ENCODE measurements at places on chromosomes 5 and 9.

- no peaks in the 10 kb centered on the region for H3K36me3 ChIP-seq
- no peaks in the 10 kb centered on the region for H3K27me3 ChIP-seq
- no peak overlapping the region for H3K4me3 ChIP-seq
- peaks cover 9% of the 10 kb centered on the region for H3K4me1 ChIP-seq
- no peak overlapping the region for H3K27ac ChIP-seq
- DNase-seq = no peak
Measured at GRCh38 chr9:134809292-134809691, 71.3 kb upstream of the FCN2 start.

DNA sequence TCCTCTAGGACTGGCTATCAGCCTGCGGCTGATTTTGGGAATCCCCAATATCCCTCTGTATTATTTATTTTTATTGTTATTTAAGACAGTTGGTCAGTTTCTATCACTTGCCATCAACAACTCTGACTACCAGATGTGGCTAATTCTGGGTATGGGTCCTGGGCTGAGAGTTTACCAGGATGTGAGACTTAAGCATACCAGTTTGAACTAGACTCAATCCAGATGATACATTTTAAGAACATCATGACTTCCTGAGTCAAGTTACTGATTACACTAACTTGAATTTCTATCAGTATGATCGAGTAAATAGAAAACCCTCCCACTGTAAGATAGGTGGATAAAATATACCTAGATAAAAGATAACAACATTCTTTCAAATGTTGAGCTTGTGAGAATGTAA is 634.0 kb downstream of the MAT2B start:
- no peaks in the 10 kb centered on the region for H3K27me3 ChIP-seq
- H3K36me3 ChIP-seq = no peaks in the 10 kb centered on the region
- no peak for DNase-seq
- no peak overlapping the region for H3K4me3 ChIP-seq
- H3K27ac ChIP-seq = no peak overlapping the region
- no peaks in the 10 kb centered on the region for H3K4me1 ChIP-seq

GRCh38 chr9:17588941-17589340 is 10.1 kb downstream of the SH3GL2 start:
- no peak overlapping the region for H3K4me3 ChIP-seq
- H3K4me1 ChIP-seq = no peaks in the 10 kb centered on the region
- H3K36me3 ChIP-seq = no peaks in the 10 kb centered on the region
- DNase-seq = no peak

- no peaks in the 10 kb centered on the region for H3K36me3 ChIP-seq
- H3K27ac ChIP-seq = no peak overlapping the region
Measured at GRCh38 chr5:96501991-96502646, 69.1 kb upstream of the PCSK1 start.

DNA sequence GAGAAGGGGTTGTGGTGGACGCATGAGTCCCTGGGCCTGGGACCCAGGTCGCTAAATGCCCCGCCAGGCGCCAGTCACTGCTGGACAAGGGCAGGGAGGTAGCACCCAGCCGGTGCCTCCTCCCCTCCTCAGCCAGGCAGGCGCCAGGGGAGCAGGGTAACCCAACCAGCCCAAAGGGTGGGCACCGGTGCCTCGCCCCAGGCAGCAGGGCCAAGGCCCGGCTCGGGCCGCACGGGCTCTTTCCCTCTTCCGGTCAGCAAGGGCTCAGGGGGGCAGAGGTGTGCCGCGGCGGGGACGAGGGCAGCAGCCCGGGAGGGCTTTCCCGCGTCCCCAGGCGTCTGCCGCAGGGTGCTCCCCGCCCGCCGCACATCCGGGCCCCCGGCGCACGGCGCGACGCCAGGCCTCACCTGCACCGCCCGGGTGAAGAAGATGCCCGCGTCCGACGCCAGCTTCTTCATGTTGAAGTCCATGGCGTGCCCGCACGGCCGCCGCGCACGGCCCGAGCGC is 393 bp downstream of the SH3GLB2 start:
- no peaks in the 10 kb centered on the region for H3K27me3 ChIP-seq
- H3K4me1 ChIP-seq = peaks cover 30% of the 10 kb centered on the region
- DNase-seq = no peak
- H3K27ac ChIP-seq = peak overlapping the region; percentile 81
- no peaks in the 10 kb centered on the region for H3K36me3 ChIP-seq

- H3K4me3 ChIP-seq = no peak overlapping the region
- H3K27me3 ChIP-seq = no peaks in the 10 kb centered on the region
- H3K4me1 ChIP-seq = no peaks in the 10 kb centered on the region
- no peak for DNase-seq
- no peak overlapping the region for H3K27ac ChIP-seq
- H3K36me3 ChIP-seq = no peaks in the 10 kb centered on the region
Measured at GRCh38 chr5:50751064-50751657, 84.7 kb downstream of the PARP8 start.

GRCh38 chr9:109624896-109625295 is 126.8 kb upstream of the PTPN3 start:
- H3K4me1 ChIP-seq = no peaks in the 10 kb centered on the region
- no peak overlapping the region for H3K4me3 ChIP-seq
- H3K36me3 ChIP-seq = no peaks in the 10 kb centered on the region
- DNase-seq = no peak

- H3K27ac ChIP-seq = no peak overlapping the region
- no peak for DNase-seq
- H3K4me3 ChIP-seq = no peak overlapping the region
- no peaks in the 10 kb centered on the region for H3K36me3 ChIP-seq
Measured at GRCh38 chr9:70514273-70514672, 99.8 kb upstream of the KLF9 start.

GRCh38 chr9:106286249-106286648 is 576.7 kb upstream of the ZNF462 start:
- no peaks in the 10 kb centered on the region for H3K36me3 ChIP-seq
- H3K4me1 ChIP-seq = no peaks in the 10 kb centered on the region

- no peaks in the 10 kb centered on the region for H3K36me3 ChIP-seq
- H3K4me3 ChIP-seq = no peak overlapping the region
- H3K27me3 ChIP-seq = no peaks in the 10 kb centered on the region
- DNase-seq = no peak
- no peak overlapping the region for H3K27ac ChIP-seq
- H3K4me1 ChIP-seq = no peaks in the 10 kb centered on the region
Measured at GRCh38 chr5:107381189-107381856, 289.4 kb downstream of the EFNA5 start.

- no peak for DNase-seq
- H3K4me3 ChIP-seq = no peak overlapping the region
- no peak overlapping the region for H3K27ac ChIP-seq
Measured at GRCh38 chr5:945691-946551, 53.2 kb downstream of the TRIP13 start.

GRCh38 chr5:55370291-55370925 is 62.6 kb downstream of the MTREX start:
- no peak for DNase-seq
- no peak overlapping the region for H3K4me3 ChIP-seq
- no peaks in the 10 kb centered on the region for H3K27me3 ChIP-seq
- H3K27ac ChIP-seq = no peak overlapping the region
- no peaks in the 10 kb centered on the region for H3K4me1 ChIP-seq

DNA sequence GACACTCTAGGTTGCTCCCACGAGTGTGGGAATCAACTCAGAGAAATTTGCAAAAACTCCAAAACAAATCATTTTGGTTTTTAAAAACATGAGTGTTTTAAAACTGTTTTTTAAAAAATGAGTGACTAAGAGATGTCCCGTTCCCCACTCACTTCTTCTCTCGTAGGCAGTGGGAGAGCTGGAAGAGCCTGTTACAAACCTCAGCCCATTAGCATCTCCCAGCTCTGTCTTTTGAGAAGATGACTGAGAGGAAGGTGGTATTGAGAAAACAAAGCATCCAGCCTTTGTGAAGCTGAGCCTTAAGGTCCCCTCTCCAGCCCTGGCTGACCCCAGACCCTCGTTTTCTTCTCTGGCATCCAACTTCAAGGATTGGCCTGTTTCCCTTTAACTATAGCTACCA is 4.7 kb upstream of the ANKRD33B start:
- DNase-seq = no peak
- no peak overlapping the region for H3K27ac ChIP-seq
- no peaks in the 10 kb centered on the region for H3K27me3 ChIP-seq
- no peaks in the 10 kb centered on the region for H3K4me1 ChIP-seq

GRCh38 chr5:54302267-54302687 is 8.1 kb downstream of the ARL15 start:
- no peak overlapping the region for H3K27ac ChIP-seq
- no peak for DNase-seq
- H3K27me3 ChIP-seq = no peaks in the 10 kb centered on the region
- no peaks in the 10 kb centered on the region for H3K36me3 ChIP-seq
- no peaks in the 10 kb centered on the region for H3K4me1 ChIP-seq

- no peaks in the 10 kb centered on the region for H3K36me3 ChIP-seq
- DNase-seq = no peak
- no peak overlapping the region for H3K27ac ChIP-seq
Measured at GRCh38 chr5:139756971-139757370, 38.6 kb upstream of the PSD2 start.

- no peaks in the 10 kb centered on the region for H3K36me3 ChIP-seq
- DNase-seq = no peak
Measured at GRCh38 chr5:63555874-63556273, 406.4 kb downstream of the HTR1A start.

- H3K27me3 ChIP-seq = no peaks in the 10 kb centered on the region
- no peaks in the 10 kb centered on the region for H3K36me3 ChIP-seq
- DNase-seq = no peak
- no peak overlapping the region for H3K4me3 ChIP-seq
- no peak overlapping the region for H3K27ac ChIP-seq
Measured at GRCh38 chr9:113978725-113979342, 99.3 kb downstream of the AMBP start.

- no peaks in the 10 kb centered on the region for H3K27me3 ChIP-seq
- H3K4me3 ChIP-seq = no peak overlapping the region
- DNase-seq = no peak
- no peak overlapping the region for H3K27ac ChIP-seq
Measured at GRCh38 chr5:60404171-60404570, 295.8 kb downstream of the DEPDC1B start.

DNA sequence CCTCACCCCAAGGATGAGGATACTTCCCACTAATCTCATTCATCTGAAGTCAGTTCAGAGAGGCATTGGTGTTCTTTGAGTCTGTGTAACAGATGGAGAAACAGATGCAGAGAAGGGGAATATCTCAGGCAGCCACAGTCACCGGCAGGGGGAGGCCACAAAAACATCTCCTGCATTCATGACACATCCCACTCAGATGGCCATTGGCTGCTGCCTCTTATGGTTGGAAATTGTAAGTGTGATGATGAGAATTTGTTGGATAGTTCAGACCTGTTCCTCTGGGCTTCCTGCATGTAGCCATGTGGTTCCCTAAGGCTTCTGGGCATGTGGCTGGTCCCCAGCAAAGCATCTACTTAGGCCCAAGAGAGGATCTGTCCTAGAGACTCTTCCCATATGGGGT is 45.9 kb upstream of the GABRP start:
- no peak overlapping the region for H3K4me3 ChIP-seq
- no peaks in the 10 kb centered on the region for H3K4me1 ChIP-seq
- H3K36me3 ChIP-seq = no peaks in the 10 kb centered on the region
- H3K27ac ChIP-seq = no peak overlapping the region

DNA sequence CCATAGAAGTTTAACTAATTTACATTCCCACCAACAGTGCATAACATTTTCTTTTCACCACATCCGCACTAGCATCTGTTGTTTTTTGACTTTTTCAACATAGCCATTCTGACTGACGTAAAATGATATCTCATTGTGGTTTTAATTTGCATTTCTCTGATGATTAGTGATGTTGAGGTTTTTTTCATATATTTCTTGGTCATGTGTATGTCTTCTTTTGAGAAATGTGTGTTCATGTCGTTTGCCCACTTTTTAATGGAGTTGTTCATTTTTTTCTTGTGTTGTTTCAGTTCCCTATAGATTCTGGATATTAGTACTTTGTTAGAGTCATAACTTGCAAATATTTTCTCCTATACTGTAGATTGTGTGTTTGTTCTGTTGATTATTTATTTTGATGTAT is 163.4 kb downstream of the FER start:
- no peak overlapping the region for H3K4me3 ChIP-seq
- no peak overlapping the region for H3K27ac ChIP-seq
- no peaks in the 10 kb centered on the region for H3K4me1 ChIP-seq

DNA sequence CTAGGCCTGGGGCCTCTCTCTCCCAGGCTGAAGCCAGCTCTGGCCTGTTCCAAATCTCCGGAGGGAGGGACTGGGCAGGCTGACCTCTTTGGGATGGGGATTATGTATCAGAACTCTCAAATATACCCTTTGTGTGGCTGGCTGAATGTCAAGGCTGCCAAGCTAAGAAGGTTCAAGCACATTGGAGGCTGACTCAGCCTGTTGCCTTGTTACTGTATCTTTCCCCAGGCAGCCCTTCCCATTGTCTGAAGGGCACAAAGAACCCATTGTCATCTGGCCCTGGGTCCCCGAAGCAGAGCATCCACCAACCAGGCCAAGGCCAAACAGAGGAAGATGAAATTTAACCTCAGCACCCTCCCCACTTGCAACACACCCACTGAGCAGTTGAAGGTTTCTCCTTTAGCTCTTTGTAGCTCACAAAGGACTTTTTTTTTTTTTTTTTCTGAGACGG is 7.3 kb upstream of the SPARC start:
- DNase-seq = no peak
- no peaks in the 10 kb centered on the region for H3K36me3 ChIP-seq
- H3K4me3 ChIP-seq = no peak overlapping the region
- H3K27ac ChIP-seq = peak overlapping the region; percentile 20
- peaks cover 19% of the 10 kb centered on the region for H3K4me1 ChIP-seq

- H3K27me3 ChIP-seq = no peaks in the 10 kb centered on the region
- H3K27ac ChIP-seq = no peak overlapping the region
- DNase-seq = no peak
- H3K36me3 ChIP-seq = no peaks in the 10 kb centered on the region
- H3K4me1 ChIP-seq = no peaks in the 10 kb centered on the region
Measured at GRCh38 chr9:15182101-15182551, 124.9 kb downstream of the TTC39B start.

GRCh38 chr9:16031486-16031885 is 478.6 kb downstream of the CCDC171 start:
- H3K36me3 ChIP-seq = no peaks in the 10 kb centered on the region
- DNase-seq = no peak
- H3K4me1 ChIP-seq = no peaks in the 10 kb centered on the region
- H3K4me3 ChIP-seq = no peak overlapping the region
- no peak overlapping the region for H3K27ac ChIP-seq

DNA sequence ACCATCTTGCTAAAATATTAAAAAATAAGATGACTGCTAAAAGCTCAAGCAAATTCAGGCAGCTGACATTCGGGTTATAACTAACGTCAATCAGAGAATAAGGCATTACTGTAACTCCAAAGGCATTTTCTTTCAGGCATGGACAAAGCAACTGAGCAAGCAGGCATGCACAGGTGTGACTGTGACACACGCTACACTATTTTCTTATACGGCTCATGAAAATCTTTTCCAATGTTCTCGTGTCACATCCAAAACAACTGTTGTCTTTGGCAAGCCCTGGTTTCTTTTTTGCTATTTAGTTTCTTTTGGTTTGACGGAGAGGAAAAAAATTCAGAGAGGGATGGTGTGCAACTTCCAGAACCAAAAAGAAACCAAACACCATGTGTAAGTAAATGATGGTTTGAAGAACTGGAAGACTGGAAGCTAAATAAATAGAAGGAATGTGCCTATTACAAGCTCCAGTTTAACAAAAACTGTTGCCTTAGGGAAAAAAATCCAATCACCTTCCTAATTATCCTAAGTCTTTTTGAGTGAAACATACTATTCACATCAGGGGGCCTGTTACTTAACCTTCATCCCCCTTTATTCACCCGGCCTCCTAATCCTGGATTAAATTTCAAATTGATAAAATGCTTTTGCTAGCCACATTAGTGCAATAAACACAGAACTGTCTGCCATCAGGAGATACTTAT is 277.6 kb downstream of the PSAT1 start:
- DNase-seq = no peak
- H3K27me3 ChIP-seq = no peaks in the 10 kb centered on the region
- H3K4me1 ChIP-seq = peaks cover 4% of the 10 kb centered on the region
- no peak overlapping the region for H3K27ac ChIP-seq
- H3K4me3 ChIP-seq = no peak overlapping the region
